DND-41 (cell line): ENCODE measurements at places on chromosomes 5 and 9.

GRCh38 chr5:174500636-174501035 is 223.7 kb upstream of the MSX2 start:
- DNase-seq, result no peak

GRCh38 chr5:16108418-16108817 is 71.2 kb downstream of the MARCHF11 start:
- no peak for DNase-seq

GRCh38 chr5:96538808-96539250 is 105.8 kb upstream of the PCSK1 start:
- no peak for DNase-seq

- no peak for DNase-seq
Observed at GRCh38 chr9:81791076-81791475, 101.7 kb upstream of the TLE1 start.

DNA sequence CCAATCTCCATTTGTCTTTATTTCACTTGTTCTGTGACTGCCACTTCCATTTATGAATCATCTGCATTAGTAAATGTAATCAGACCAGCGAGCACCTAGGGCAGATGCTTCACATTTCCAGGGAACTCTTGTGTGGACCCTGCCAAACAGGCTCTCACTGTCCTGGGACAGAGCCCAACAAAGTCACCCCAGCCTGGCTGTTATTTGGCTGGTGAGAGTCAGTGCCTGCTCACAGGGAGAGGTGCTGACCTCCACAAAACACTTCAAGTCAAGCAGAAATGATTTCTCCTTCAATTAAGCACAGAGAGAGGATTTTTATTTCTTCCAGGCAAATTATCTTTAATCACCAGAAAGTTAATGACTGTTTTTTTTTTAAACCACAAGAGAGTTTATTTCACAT is 568.0 kb downstream of the MTRR start:
- DNase-seq, result no peak

DNA sequence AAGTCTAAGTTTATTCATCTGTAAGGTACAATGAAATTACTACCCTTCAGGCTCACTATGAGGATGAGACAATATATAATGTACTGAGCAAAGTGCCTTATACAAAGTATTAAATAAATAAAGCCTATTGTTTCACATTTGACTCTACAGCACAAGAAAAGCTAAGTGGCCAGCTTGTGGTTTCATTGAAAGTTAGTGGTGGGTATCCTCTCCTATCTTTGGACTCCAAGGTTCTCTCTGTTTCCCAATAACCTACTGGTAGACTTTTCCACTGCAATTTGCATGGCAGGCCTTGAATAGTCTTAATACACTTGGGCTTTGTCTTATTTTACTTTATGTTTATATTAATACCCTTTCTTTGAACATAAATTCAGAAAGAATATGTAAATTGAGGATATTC is 262.7 kb downstream of the DEPDC1B start:
- no peak for DNase-seq

DNA sequence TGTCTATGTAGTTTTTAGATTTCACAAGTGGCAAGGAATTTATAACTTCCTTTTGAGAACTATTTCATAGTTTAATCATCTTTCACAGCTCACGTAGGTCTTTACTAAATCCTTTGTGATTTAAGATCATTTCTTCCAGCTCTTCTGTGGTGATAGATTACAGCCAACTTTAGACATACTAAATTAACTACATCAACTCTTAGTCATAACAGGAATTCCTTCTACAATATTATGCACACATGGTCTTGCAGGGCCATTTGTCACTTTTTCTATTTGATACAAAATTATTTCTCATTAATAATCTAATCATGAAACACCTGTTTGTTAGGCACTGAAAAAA is 208.4 kb downstream of the PDE4D start:
- DNase-seq, result no peak

- no peak for DNase-seq
Observed at GRCh38 chr5:165906871-165907270, 2384.6 kb upstream of the WWC1 start.

DNA sequence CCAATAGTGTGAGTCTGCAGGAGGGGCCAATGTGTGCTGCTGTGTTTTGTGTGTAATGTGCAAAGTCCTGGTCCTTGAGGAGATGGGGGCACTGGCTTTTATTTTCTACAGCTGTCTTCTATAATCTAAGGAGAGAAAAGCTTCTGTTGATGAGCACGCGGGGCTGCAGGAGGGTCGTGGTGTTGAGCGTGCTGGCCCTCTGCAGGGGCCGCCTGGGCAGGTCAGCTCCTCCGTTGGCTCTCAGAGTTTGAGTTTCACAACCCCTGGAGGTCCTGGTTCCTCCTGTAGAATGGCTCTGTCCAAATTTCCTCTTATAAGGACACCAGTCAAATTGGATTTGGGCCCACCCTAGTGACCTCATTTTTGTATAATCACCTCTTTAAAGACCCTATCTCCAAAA is 12.6 kb downstream of the OR2V1 start:
- DNase-seq, result no peak

GRCh38 chr5:142235870-142236672 is 88.8 kb downstream of the SPRY4 start:
- no peak for DNase-seq

DNA sequence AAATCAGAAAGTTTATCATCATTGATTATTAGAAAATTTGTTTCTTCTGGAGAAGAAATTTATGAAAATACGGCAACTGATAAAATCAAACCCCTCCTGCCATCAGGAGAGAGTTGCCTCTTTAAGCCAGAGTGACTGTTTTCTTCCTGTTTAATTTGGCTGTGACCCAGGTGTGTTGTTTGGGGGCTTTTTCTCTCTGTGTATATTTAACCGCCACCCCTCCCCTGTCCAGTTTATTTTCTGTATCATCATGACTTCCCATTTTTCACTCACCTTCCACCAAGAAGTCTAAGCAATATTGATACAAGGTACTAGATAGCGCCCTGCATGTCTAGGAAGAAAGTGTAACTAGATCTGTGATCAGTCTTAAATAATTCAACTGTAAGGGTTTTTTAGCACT is 50.1 kb downstream of the FAM78A start:
- no peak for DNase-seq

DNA sequence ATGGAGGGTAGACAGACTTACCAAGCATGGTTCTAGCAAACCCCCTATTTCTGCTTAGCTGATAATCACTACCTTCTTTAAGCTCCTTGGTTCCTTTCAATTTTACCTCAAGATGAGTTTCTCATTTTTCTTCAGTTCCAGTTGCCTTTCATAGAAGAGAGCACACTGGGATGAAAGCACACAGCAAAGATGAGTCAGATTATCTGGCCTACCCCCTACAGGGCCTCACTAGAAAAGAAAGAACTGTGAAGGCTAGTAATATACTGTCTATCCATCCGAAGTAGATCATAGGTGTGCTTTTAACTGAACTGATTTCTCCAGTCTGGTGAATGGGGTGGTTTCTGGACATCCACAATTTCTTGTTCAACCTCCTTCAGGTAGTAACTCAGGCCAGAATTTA is 122.5 kb downstream of the TRPM3 start:
- no peak for DNase-seq

DNA sequence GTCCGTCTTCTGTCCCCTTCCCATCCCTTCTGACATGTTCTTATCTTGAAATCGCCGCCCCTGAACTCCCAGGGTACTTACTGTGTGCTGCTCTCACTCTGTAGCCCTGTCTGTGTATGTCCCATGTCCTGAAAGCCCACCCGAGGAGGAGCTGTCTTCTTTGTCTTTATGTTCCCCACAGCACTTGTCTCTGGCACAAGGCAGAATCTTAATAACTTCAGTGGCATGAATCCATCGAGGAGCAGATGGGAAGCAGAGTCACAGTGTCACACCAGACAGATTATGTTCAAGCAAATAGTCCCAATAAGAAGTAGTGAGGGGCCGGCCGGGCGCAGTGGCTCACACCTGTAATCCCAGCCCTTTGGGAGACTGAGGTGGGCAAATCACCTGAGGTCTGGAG is 29.7 kb upstream of the LTC4S start:
- DNase-seq, result no peak

GRCh38 chr9:114351932-114352331 is 22.3 kb downstream of the ORM2 start:
- no peak for DNase-seq

DNA sequence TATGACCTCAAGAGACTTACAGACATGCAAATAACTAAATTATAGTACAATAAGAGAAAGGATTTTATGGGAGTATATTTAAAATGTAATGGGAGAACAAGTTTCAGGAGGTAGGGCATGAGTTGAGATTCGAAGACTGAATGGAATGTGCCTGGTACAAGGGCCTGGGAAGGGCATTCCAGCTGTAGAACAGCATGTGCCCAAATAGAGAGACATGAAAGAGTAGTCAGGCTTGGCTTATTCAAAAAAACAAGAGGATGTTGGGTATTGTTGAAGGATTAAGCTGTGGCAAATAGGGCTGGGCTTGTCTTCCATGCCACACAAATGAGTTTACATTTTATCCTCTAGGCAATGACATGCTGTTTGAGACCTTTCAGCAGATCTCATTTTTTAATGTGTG is 86.9 kb downstream of the FOCAD start:
- no peak for DNase-seq

DNA sequence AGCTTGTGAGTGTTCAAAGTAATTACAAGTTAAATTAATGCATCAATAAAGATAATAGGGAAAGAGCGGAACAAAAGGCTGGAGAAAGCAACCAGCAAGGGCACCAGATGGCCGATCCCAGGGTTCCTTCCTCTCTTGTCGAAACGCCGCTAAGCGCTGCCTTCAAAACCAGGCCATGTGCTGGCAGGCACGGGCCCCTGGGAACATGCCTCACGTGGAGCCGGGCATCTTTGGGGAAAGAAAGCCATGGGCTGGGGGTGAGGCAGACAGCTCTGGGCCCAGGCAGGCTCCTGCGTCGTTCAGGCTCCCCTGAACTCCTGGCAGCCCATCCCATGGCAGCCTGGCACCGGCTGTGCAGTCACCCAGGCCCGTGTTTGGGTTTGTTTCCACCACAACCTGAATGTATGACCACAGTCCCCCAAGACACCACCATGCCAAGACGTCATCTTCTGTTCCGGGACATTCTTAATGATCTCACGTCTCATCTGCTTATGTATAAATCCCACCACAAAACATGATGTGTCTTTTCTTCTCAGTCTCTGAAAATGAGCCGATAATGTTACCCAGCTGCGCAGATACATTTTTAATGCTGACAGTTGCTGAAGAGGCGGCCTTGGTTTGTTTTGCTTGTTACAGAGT is 110.4 kb upstream of the SARDH start:
- no peak for DNase-seq

DNA sequence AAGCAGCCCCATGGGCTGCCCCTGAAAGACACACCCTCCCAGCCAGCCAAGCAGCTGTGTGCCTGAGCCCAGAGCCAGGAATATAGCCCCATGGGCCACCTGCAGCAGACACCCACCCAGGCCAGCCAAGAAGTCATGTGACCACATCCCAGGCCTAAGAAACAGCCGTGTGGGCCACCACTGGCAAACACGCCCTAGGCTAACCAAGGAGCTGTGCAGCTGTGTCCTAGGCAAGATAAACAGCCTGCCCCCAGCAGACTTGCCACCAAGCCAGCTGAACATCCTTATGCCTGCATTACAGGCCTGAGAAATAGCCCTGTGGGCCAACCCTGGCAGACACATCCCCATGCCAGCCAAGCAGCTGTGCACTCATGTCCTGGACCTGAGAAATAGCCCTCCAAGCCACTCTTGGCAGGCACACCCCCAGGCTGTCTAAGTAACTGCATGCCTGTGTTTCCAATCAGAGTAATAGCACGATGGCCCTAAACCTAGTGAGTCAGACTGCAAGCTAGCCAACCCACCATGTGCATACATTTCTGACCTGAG is 143.0 kb downstream of the ADAMTS6 start:
- no peak for DNase-seq

DNA sequence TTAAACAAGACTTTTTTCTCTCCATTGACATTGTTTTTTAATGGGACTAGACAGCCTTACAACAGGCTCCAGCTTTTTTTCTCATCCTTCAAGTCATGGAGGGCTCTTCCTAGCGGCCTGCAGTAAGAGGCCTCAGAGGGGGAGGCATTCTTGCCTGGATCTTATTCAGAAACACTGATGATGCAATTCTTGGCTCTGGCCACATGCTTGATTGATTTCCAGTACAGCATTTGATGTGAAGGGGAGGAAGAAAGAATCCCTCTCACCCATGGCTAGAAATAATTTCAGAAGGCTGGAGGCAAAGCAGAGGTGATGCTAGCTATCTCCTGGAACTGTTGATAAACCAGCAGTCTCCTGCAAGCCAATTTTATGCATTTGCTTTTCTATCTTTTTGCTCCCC is 324.8 kb downstream of the PRELID2 start:
- DNase-seq, result no peak
